ENCODE measurements at places on chromosomes 1 and 21.

DNA sequence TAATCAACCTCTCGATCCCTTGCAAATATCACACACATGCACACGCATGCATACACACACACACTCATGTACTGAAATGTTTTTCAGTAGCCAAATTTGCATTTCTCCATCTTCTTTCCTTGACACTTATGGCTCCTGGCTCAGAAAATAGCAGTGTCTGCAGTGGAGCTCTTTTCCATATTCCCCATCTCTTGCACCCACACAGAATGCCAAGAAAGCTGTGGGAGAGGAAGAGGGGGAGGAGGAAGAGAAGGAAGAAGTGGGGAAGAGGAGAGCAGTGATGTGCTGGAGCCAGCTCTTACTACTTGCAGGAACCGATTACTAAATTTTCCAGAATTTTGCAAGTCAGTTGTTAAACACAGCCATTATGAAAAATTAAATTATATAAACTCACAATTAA is 9.9 kb downstream of the OPTC start:
- no peak for DNase-seq

GRCh38 chr1:228691926-228692325 is 43.4 kb upstream of the RHOU start:
- no peak for DNase-seq

GRCh38 chr1:198934901-198935305 is 296.1 kb downstream of the PTPRC start:
- peak; percentile 48 for DNase-seq

DNA sequence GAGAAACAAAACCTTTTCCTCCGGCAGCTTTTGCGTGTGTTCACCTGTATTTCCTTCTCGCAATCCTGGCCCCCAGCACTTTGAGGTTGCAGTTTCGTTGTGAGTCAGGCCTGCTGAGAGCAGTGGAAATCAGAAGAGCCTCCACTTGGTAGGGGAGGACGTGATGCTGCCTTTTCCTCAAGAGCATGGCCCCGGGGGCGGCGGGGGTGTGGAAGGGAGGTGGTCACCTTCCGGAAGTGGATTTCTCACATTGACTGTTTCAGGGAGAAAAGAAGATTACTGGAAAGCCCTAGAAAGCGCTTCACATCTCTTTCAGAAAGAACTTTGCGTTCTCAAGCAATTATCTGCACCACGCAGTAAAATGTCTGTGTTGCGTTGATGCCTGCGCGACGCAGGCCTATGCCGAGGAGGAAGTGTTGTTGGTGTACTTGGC is 12.2 kb upstream of the IL10 start:
- DNase-seq: peak; percentile 95

- no peak for DNase-seq
These were observed 90.8 kb downstream of the XPR1 start for GRCh38 chr1:180722586-180722985.

GRCh38 chr1:34188985-34189384 is 12.3 kb downstream of the C1orf94 start:
- DNase-seq: no peak

DNA sequence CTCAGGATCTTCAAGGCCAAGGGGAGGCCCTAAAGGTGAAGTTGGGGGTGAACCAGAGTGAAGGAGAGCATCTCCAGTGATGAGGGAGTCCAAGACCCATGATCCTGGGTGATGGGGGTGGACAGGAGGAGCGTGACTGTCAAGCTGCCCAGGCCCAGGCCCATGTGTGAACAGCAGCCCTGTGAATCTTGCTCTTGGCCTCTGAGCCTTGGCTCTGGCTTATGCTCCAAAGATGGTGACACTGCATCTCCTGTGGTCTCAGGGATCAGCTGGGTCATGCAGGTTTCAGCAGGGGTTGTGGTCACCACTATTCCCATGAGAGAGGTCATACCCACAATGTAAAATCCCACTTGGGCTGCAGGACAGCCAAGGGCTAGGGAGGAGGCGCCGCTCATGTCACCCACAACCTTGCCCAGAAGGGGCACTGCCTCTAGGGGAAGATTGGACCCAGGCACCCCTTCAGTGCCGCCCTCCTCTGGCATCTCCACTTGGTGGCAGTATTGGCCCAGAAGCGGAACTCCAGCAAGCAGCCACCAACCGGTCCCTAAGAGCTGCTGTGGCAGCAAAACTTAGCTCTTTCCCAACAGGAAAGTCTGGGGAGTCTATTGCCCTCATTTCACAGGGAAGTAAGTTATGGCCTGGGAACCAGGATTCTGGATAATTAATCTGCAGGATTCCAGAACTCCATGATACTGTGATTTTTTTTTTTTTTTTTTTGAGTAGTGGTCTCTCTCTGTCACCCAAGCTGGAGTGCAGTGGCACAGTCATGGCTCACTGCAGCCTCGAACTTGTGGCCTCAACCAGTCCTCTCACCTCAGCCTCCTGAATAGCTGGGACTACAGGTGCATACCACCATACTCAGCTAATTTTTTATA is 7.5 kb upstream of the WNT3A start:
- DNase-seq: peak; percentile 71

DNA sequence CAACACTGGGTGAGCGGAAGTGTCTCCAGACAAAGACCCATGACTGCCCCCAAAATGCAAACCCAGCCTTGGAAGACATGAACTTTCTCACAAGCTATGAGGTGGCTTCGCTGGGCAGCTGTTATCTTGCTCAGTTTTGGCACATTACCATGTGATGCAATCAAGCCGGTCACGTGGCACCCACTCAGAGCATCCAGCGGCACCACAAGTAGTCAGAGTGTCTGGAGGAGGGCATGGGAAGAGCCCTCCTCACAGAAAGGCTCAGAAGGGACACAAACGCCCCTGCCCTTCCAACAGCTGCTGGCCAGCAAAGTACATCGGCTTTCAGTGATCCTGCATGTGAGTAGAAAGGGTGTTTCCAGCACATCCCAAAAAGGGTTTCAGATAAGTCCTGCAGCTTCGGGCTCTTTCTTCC is 145.5 kb upstream of the IRF2BP2 start:
- no peak for DNase-seq

DNA sequence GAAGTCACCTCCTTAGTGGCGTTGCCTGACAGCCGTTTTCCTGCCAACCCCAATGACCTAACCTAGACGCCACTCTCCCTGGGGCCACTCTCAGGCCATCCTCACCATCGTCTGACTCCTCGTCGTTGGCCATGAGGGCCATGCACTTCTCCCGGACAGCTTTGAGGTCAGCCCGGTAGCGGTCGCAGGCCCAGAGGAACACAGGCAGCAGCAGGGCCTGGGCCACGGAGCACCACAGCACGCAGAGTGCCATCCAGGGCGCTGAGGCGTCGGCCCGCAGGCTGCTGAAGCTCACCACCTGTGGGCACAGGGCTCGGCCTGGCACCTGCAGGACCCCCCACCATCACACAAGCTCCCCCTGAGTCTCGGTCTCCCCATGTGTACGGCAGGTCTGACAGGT is 7.3 kb downstream of the HES3 start:
- no peak for DNase-seq
